ENCODE measurements at places on chromosomes 7 and 10.
A peak's percentile ranks its signal among the peaks of the same experiment; 100 is the strongest.

- DNase-seq, result no peak
Observed at GRCh38 chr10:97329766-97330165, 4.8 kb downstream of the FRAT2 start.

GRCh38 chr7:131424219-131424822 is 96.6 kb downstream of the MKLN1 start:
- DNase-seq, result no peak

- no peak for DNase-seq
Observed at GRCh38 chr7:158898025-158898424, 41.7 kb downstream of the DYNC2I1 start.

GRCh38 chr7:147279514-147279913 is 1162.9 kb downstream of the CNTNAP2 start:
- DNase-seq, result no peak

DNA sequence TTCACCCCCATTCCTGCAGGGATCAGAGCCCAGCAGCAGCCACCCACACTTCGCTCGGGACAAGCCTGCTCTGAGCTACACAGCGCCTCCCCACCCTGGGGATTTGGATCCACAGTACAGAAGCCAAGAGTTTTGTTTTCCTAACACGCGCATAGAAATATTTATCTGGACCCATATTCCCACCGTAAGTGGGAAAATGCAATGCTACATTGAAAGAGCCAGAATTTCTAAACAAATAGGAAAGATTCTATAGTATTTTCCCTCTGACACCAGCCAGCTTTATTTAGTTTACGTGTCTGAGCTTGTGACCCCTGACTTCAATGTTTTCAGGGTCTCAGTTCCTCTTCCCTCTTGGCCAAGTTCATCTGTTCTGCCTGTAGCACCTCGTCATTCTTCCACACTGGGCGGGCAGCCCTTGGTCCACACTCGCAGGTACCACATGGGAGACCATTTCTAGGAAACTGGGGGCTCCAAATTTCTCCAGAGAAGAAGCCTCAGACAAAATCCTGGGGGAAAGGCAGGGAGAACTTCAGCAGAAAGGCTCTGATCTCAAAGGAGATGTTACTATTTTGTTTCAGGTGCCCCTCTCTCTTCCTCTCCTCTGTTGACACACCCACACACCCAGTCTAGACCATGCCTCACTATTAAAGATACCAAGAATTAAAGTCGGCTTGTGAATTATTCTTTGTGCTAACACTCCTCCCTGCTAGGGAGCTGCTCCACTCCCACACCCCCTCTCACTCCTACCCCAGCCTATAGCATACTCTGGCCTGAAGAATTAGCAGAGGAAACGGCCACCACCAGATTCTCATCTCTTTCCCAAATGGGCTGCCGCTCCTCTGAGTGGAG is 116.0 kb upstream of the PCGF5 start:
- DNase-seq, result no peak

DNA sequence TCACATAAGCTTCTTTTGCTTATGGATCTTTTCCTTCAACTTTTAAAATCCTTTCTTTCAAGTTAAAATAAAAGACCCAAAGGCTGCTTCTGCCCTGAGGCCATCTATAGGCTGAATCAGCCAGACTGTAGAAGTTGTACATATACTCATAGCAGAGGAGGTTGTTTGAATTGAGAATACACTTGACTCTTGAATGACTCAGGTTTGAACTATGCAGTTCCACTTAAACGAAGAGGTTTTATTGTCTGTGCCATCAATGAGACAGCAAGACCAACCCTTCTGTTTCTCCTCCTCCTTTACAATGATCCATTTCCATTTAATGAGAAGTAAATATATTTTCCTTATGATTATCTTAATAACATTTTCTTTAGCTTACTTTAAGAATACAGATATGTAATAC is 5.8 kb downstream of the ZNF365 start:
- DNase-seq, result no peak

- no peak for DNase-seq
Observed at GRCh38 chr7:156781972-156782371, 111.0 kb downstream of the LMBR1 start.

DNA sequence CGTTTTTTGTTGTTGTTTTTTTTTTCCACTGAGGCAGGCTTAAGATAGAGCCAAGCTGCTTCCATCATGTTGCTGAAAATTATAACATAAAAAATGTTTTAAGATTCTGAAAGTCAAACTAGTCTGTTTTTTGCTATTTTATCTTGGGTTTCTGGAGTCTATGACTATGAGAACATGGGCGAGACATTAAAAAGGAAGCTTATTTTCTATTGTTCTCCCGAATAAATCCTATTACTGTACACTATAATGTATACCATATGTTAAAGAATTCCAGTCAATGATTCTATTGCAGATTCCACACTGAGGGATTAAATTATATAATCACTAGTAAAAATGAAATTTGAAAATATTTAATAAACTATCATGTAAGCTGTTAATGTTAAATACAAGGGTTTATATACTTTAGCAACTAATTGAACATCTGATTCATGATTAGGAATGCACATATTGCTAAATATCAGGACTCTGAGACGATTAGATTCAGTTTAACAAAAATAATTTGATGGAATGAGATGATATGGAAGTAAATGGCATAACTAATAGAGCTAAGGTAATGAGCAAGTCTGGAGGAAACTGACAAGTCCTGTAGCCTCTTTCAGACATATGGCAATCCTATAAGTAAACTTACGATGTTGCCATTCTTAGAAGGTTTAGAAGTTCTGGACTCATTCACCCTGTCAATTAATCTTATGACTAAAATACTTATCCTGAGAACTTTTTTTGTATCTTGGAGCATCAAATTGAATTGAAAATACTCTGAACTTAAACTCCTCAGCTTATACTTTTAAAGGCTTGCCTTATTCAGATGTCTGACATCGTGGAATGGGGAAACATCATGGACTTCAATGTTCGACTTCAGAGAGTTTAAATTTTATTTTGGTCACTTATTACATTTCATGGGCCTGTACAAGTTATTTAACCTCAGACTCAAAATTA is 294.8 kb upstream of the DGKB start:
- DNase-seq, result no peak

- DNase-seq, result no peak
Observed at GRCh38 chr7:104971290-104972071, 42.5 kb upstream of the KMT2E start.

DNA sequence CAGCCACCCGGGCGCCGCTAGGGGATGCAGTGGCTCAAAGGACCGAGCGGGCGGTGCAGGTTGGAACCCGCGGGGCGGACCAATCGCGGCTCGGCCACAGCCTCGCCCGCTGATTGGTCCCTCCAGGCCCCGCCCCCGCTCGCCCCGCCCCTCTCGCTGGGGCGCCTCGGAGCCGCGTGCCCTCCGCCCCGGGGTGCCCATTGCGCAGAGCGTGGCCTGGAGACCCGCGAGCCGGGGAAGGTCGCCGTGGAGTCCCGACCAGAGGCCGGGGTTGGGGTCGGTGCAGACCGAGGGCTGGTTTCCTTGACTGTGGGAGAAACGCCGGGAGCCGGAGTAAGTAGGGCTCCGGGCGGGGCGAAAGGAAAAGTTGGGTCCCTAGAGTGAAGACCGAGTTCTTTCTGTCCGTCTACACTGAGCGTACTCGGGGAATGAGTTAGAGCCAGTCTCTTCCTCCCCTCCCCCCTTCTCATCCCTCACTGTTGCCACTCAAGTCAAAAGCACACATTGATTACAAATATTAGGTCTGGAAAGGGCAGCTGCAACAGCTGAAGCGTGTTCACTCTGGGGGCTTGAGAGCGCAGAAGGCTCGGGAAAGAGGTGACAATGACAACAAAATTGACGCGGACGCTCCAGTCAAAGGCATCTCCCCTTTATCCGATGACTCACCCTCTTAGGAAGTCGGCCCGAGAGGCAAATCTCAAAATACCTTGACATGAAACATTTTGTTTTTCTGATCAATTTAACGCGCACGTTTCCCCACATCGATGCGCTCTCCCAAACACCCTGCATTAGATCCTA is 843 bp upstream of the GATA3 start:
- peak; percentile 85 for DNase-seq

GRCh38 chr10:133097418-133097817 is 9.7 kb downstream of the ADGRA1 start:
- DNase-seq, result no peak

GRCh38 chr7:65338346-65338745 is 35.3 kb upstream of the ZNF92 start:
- no peak for DNase-seq

DNA sequence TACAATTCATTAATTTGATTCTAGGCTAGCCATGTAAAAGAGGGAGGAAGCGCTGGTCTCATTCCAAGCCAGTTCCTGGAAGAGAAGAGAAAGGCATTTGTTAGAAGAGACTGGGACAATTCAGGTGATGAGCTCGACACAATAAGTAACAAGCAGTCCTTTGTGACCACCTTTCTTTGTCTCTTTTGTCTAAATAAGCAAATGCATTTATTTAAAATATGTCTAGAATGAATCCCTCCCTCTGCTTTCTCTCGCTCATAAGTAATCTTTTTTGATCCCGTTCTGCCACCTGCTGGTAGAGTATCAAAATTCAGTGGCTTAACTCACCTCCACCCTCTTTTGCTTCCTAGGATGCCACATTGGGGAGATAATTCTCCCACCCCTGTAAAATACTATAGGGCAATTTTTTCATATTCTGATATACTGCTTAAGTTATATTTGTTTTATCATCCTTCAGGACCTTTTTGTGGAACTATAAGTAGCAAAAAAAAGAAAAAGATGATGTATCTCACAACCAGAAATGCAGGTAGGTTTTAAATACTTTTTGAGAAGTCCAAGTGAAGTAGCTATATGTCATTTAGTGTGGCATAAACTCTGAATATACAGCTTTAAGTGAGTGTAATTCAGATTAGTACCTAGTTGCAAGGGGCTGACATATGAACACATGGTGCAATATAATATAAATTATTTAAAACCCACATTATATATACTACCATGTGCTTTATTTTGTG is 91.5 kb downstream of the GSDME start:
- DNase-seq, result peak; percentile 34

- no peak for DNase-seq
Observed at GRCh38 chr10:113086282-113086681, 136.2 kb downstream of the TCF7L2 start.

GRCh38 chr10:132946311-132946710 is 3.9 kb upstream of the CFAP46 start:
- DNase-seq, result no peak

DNA sequence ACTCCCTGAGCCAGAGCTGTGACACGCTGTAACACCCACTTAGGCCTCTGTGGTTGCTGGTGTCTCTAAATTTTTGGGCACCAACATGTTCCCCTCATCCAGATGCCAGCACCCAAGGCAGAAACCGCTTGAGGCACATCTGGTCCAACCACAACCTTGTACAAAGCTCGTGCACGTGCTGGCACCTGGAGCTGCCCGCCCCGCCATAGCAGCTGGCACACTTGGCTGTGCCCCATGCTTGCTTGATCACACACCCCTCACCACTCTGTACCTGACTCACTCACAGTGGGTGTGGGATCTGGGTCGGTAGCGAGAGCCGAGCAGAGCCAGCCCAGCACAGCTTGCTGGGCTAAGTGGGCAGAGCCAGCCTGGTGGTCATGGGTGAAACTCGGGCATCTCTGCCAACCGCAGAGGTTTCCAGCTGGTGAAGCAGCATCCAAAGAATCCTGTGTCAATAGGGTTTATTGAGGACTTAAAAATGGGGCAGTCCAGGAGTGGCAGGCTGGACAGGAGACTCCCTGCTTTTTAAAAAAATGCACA is 1210.4 kb downstream of the TYW1 start:
- no peak for DNase-seq

- DNase-seq, result no peak
Observed at GRCh38 chr7:151999424-152000090, 25.9 kb upstream of the GALNT11 start.

DNA sequence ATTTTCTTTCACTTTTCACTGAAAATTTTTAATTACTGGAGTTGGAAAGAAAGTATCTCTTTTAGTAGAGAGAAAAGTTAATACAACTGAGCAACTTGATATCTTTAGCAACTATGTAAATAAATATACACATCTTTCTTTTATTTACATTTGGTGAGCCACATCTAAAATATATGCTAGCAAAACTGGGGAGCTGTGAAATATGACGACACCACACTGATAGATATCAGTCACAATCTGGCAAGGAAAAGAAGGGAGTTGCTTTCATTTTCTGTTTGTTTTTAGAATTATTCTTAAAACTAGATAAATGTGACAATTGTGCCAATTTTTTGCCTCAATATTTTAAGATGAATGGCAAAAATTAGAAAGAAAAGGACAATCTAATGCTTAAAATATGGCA is 2.7 kb upstream of the ZNF804B start:
- no peak for DNase-seq

DNA sequence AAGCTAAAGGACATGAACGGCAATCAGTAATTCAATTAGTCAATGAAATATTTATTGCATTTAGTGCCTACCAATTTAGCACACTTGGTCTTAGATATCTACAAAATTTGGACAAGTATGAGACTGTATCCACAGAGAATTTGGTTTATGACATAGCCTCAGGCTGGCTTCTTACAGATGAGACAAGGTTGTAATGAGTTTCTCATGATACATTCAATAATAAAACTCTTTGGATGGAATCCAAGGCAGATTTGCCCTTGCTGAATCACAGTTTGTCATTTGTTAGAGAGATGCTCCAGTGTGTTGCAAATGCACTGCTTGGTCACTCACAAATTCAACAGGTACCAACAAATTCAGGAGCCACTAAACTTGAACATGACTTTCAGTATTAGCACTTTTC is 162.5 kb downstream of the GPR37 start:
- no peak for DNase-seq

DNA sequence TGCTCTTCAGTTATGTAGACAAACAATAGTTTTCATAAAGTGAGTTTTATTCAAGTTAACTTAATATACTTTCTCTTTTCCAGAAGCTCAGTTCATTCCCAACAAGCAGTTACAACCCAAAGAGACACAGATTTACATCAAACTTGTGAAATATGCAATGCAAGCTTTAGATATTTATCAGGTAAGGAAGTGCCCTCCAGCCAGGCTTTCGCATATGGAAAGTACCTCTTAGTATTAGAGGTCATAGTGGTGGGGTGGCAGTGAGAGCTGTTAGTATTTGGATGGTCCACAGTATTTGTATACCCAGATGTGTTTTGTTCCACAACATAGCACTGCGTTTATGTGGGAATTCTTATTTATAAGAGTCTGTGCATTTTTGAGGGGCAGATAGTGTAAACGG is 32.1 kb downstream of the TRRAP start:
- DNase-seq, result no peak

DNA sequence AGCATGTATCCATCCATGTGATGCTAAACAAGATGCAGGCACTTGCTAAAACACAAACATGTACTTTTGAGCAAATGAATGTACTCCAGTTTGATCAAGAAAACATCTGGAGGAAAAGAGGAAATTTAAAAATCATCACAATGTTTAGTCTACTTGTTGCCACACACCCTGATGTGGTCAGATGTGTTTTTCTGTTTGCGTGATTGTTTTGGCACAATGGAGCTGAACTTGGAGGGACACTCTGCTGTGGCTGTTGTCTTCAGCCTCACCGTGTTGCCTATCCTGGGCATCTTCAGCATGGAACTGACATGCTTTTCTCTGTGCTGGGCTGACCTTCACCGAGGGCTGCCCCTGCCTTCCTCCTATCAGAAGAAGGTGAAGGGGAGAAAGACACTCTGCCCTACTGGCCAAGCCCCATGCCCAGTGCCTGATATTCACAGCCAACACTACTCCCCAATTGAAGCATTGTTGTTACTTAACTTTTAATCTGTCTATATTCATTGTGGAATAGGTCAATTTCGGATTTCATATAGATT is 268.3 kb upstream of the IGFBP3 start:
- DNase-seq, result no peak

- DNase-seq, result no peak
Observed at GRCh38 chr10:82208726-82209125, 333.7 kb downstream of the NRG3 start.

GRCh38 chr7:82183634-82184033 is 259.9 kb downstream of the CACNA2D1 start:
- DNase-seq, result no peak
